Urothelium cell line (cell line): ENCODE measurements at places on chromosomes 1 and 21.

- no peak for DNase-seq
These were observed 90.5 kb downstream of the LAMC2 start for GRCh38 chr1:183276386-183277080.

DNA sequence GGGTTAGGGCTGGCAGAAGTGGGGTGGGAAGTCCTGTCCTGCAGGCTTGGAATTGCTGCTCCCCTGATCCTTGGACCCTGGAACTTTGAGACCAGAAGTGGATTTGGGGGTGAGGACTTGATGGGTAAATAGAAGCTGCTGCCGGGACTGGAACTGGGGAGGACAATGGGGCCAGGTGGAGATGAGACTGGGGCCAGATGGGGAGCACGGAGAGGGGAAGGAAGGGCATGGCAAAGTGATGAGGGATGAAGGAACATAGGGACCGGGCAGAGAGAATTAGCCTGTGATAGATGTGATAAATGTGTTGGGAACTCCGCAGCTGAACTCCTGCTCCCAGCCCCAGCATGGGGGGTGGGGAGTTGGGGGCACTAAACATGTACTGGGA, 637 bp downstream of the NHLH1 start:
- DNase-seq = no peak

DNA sequence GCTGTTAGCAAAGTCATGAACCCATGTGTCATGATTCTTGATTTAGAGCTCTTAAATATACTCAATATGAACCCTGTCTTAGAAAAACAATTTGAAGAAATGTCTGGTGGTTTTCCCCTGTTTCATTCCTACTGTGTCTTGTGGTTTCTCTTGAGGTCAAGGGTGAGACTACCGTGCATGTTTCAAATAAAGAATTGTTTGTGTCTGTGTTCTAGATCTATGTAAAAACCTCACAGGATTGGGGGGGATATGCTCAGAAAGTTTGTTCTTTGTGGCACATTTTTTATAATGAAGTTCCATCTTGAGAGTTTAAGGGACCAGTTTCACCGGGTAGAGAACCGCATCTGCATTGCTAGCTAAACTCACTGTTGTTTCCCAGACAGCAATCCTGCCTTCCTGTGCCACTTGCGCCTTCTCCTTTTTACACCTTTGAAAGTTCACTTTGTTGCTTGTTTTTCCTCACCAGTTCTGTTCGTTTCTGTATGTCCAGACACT, 30.9 kb upstream of the CACYBP start:
- peak; percentile 42 for DNase-seq

DNA sequence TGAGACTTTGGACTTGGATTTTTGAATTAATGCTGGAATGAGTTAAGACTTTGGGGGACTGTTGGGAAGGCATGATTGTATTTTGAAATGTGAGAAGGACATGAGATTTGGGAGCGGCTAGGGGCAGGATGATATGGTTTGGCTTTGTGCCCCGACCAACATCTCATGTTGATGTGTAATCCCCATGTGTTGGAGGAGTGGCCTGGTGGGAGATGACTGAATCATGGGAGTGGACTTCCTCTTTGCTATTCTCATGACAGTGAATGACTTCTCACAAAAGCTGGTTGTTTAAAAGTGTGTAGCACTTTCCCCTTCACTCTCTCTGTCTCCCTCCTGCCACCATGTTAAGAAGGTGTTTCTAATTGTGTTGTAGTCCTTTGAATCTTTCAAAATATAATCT, 9.3 kb upstream of the PHGDH start:
- no peak for DNase-seq

DNA sequence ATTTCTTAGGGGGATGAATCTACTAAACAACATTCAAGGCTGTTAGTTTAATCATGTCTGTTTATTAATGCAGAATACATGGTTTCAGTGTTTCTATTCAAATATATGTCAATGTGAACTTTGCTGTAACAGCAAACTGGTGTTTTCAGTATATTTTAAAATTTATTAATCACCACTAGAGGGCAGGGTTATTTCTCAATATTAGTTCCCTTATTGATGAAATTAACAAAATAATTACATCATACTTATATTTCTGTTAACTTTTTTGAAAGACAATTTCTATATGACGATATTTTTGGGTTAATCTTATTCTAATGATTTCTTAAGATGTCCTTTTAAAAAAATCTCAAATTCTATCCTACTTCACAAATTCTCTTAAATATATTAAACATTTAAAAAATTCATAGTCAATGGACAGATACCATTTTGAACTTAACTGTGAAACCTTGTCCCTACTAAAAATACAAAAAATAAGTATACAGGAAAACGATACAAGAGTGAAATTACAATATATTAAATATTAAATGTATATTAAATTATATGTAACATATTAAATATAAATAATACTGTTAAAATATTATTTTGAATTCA, 1034.1 kb upstream of the PRMT6 start:
- no peak for DNase-seq
